ENCODE measurements at places on chromosomes 2 and 18.

DNA sequence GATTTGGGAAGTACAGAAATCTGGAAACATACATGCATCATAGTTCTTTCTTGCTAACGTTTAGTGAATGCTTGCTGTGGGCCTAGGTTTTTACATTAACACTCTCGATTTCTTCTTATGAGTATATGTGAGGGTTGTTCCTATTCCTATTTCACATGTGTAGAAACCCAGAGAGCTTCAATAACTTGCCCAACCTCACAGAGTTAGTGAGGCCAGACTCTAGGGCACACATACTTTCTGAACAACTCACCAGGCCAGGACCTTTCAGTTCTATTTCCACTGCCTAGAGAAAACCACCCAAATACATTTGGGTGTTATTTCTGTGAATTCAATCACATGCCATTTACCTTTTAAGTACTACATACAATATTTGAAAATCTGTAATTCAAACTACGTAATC is 8.2 kb upstream of the KCTD1 start:
- no peak for DNase-seq

- DNase-seq: no peak
These were observed 88.9 kb upstream of the CRIM1 start for GRCh38 chr2:36266536-36267121.

DNA sequence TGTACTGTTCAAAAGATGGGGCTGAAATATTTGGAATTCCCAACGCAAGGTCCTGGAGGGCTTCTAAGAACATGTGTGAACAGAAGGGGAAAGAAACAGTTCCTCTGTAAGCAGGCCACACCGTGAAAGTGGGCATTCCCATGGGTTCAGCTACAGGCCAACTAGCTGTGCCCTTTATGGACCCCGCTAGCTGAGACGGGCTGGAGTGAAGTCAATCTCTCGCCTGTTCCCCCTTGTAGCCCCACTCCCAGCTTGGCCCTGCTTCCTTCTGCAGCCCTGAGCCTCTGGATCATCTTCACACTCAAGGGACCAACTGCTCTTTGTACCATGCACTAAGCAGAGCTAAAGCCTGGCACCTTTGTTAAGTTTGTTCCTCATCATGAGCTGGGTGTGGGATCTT is 55.4 kb downstream of the POLR1A start:
- no peak for DNase-seq

GRCh38 chr2:181466661-181467576 is 9.7 kb downstream of the ITGA4 start:
- DNase-seq: peak; percentile 37

DNA sequence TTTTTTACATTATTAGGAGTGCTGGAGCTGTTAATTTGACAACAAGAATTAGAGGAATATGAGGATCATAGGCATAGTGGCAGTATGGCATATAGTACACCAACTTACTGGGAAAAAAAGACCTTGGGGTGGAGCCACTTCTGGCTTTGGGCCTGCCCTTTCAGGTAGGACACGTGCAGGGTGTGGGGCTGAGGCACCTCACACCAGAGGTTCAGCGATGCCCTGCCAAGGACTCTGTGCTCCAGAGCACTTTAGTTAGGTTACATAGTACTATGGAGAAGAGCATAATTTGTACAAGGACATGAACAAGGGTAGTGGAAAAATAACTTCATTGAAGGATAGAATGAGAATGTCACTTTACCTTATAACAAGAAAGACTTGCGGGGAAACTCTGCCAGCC is 77.1 kb upstream of the CD302 start:
- no peak for DNase-seq

DNA sequence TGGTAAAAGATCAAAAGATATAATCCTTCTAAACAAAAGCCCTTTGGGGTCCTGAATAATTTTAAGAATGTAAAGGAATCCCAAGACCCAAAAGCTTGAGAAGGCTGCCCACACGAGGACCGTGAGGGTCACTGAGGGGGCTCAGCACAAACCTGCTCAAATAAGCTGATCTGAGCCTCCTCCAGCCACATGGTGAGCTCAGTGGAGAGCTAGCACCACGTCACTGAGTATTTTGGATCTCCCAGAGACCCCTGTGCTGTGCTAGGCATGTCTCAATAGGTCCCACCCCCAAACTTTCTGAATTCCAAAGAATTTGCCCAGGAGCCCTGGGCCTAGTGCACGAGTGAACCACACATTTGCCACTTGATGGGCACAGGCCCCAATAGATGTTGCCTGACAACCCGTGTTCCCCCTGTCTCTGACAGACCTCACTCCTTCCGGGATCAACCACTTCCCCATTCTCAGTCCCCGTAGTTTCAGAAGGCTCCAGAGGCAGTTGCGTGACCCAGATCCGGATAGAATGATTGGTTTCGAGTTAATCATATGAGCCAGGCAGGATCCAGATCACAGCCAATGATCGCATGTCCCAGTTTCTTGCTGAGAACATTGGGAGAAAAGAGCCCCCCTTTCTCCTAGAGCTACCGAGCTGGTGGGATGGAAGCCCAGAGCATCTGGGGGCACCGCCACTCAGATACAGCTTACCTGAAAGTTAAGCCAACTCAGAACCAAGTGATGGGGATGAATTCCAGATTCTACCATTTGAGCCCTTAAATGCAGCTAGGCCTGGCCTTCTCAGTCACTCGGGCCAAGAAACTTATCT is 203.8 kb downstream of the TNS1 start:
- DNase-seq: no peak

DNA sequence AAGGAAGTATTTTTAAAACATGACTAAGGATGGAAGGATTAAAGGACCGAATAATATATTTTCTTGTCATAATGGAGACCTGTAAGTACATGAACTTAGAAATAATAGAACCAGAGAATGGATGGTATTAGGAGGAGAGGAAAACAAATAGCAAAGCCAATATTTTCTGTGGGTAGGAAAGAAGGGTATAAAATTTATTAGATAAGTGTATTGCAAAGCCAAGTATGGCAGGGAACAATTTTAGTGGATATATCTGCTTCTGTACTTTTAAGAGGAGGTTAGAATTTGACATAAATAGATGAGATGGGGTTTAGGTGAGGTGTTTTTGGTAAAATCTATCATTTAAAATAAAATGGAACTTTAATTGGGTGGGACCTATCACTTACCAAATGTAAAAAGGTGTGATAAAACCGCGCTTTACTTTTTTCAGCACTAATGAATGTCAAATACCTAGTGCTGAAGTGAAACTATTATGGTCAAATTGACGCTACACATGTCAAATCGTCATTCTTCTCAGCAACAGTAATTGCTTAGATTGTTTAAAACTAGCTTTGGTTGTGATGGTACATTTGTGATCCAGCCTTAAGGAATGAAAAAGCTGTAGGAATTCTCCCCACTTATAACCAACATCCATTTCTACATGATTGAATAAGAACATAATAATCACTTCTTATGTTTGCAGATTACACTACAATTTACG is 78.1 kb upstream of the ZEB2 start:
- no peak for DNase-seq

All from NCI-H2227 treated with DMSO at 0.1 percent for 48 hours (cell line).